ENCODE measurements at places on chromosomes 11 and 22.

DNA sequence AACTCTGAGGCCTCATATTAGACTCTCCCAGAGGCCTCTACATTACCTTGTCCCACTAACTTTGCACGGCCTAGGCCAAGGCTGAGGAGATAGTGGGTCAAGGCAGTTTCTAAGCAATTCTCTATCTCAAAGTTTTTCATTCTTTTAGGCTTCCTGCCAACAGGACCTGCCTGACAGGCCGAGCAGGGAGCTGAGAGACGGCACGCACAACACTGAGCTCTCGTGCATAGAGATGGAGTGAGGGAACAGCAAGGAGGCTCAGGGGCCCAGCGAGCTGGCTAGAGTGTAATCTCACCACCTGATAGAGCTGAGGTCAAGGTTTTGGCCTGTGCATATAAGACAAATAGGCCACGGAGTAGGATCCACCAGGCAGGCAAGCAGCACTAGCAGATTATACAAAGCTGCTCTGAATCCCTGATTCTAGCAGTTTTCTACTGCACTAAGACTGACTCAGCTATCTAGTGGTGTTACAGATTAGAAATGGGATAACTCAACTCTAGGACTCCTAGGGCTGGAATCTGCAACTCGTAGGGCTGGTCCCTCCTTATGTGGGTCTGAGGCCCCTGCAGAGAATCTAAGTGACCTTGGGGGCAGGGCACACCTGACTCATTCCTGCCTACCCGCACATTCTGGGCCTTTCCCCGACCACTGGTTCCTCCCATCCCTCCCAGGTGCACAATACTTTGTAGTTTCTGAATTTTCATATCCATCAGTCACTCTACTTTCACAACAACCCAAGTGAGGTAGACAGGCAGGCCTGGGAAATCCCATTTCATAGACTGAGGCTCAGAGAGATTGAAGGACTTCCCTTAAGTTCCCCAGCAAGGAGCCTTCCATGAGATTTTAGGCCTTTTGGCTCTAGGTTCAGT lies 1.7 kb downstream of the CYB5R2 start:
- no peak for DNase-seq

GRCh38 chr11:103659743-103660142 lies 376.7 kb upstream of the DDI1 start:
- DNase-seq: no peak

DNA sequence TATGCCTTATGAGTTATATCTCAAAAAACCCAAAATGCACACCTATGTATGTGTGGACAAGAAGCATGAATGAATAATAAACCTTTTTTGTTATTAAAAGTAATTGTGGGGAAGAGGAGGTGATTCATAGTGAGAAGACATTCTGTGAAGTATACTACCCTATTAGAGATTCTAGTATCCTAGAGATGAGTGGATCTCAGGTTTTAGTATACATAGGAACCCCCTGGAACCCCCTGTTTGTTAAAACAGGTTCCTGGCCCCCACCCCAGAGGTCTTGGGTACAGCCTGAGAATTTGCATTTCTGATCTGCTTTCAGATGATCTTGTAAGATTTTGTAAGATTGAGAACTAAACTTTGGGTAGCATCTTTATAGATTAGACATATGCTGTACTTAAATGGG lies 17.5 kb downstream of the NUCB2 start:
- DNase-seq: no peak

DNA sequence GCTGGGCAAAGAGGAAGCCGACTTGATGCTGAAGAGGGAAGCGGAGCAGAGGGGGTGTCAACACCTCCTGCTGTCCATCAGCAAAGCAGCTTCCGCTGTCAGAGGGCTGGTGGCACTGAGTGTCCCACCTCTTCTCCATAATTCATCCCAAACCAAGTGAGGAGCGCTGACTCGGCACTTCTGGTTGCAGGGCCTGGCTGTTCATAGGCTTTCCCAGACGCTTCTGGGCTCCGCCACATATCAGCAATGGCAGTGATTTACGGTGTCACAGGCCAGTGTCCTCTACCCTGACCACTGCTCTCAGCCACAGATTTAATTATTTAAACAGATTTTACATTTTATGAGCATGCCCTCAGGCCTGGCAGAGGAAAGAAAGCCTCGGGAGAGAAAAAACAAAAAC lies 70.1 kb upstream of the TENM4 start:
- DNase-seq: no peak

DNA sequence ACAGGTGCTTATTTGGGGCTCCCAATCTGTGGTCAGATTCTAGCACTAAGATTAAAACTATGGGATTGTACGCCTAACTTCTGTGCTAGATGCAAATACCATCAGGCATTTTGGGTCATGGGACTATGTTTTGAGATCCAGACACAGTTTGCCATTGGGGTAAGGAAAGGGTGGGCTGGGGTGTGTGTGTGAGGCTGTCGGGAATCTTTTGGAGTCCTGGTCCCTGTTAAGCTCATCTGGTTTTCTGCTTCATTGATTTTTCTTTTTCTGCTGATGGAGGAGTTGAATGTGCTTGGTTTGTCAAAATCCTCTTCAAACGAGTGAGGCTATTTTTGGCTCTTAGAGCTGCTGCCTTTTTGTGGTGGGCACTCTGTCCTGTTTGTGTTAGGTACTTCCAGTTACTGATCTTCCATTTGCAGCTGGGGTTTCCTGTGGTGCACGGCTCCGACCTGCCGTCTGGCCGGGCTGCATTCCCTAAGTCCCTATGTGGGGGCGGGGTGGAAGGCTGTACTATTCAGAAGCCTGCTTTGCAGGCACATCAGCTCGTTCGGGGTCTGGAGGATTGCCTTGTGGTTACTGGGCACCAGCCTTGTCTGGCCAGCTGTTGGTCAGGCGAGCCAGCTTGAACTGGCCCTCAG lies 2.9 kb downstream of the BCR start:
- DNase-seq: peak; percentile 10

DNA sequence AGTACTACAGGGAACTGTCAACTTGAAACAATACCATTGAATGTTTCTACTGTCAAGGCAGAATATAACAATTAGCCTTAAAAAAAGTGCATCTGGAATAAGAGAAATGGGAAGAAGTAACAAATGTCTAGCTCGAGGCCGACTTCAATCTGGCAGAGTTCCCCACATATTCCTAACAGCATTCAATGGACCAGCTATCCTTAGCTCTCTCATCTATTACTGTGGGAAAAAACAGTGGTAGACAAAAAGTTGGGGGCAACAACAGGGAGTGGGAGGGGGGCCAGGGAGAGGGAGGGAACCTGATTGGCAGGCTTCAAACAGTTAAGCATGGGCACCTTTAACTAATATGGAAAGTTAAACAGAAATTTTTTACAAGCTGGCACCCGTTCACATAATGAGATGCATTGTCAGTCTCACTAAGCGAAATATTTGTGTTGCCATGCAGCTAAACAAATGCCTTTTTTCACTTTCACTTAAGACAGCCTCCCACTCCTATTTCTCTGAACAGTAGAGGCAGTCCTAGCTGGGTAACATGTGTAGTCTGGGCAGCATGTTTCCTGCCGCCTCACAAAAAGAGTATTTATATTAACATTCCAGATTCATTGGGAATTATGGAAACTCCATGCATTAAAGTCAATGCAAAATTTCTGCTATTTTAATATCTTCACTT lies 62.2 kb upstream of the SOX6 start:
- DNase-seq: no peak

DNA sequence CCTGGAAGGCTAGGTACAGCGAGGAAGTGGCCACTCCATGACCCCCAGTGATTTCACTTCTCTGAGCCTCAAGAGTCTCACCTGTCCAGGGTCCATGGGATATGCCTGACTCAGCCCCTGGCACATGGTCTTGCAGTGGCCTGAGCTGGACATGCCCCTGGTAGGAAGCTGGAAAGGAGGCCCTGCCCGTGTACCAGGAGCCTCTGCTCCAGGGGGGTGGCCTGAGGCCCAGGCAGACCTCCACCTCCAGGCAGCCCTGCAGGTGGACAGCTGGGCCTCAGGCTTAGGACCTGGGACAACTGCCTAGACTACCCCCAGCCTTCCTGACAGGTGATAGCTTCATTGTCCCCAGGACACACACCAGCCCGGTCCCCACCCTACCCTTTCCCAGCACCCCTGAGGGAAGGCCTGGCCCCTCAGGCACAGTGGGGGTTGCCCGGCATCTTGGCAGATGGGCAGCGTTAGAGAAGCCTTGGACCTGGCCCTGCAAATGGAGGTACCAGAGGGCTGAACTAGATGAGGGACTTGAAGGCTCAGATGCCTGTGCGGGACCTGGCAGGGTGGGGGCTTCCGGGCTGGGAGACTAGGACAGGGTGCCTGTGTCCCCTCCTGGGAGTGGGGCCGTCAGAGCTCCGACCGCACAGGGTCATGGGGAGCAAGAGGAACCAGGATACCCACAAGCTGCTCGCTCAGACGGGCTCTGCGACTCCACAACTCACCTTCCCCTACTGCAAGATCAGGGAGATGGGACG lies 53.6 kb downstream of the CDKN1C start:
- DNase-seq: no peak

- no peak for DNase-seq
Observed at GRCh38 chr11:67646535-67647336, 3.8 kb downstream of the ACY3 start.

DNA sequence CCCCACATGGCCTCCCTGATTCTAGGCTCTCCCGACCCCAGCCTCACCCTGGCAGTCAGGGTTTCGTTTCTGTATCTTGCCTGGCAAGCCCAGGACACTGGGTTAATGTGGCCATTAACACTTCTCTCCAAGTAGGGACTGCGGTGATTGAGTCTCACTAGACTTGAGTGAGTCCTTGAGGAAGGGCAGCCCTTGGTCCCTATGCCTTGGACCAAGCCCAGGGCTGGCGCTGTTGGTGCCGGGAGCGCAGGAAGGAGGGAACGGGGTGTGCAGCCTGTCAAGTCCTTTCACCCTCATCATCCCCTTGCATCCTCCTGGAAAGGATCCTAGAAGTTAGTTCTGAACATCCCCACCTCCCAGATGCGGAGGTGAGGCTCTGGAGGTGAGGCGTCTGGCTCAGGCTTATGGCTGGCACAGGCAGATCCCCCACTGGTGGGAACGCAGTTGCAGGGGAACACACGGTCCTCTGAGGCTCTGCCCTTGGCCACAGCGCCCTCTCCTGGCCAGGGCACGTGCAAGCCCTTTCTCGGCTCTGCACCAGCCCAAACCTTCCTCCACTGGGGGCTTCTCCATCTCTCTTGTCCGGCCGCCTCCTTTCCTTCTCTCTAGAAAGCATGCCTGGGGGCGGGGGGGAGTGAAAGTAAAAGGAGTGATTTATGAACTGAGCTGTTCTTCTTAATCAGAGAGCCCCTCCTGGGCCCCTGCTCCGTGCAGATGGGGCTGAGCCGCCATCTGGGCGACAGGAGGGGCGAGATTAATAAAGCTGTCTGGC lies 56.7 kb downstream of the TP53I11 start:
- DNase-seq: no peak
